ENCODE measurements at places on chromosomes 11 and 22.

GRCh38 chr11:11894486-11894885 is 52.7 kb downstream of the USP47 start:
- no peak for DNase-seq

GRCh38 chr22:38228873-38229740 is 27.3 kb downstream of the MAFF start:
- no peak for DNase-seq

DNA sequence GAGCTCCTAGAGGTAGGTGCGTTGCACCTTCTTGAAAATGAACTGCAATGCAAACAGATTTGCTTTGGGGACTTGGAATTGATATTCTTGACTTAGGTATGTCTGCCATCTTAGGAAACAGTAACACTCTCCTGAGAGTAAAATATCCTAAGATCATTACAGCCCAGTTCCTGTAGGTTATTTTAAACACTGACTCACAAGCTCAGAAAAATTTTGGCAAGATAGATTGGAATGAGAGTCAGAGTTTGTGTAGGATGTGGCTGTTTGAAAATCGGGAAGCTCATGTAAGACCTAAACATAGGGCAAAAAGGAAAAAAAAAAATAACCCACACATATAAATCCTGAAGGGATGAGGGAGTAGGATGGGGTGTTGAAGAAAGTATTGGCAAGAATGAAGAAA is 377.0 kb upstream of the LRRC4C start:
- DNase-seq: no peak

- DNase-seq: no peak
Observed at GRCh38 chr11:46382646-46383403, 1.4 kb downstream of the MDK start.

DNA sequence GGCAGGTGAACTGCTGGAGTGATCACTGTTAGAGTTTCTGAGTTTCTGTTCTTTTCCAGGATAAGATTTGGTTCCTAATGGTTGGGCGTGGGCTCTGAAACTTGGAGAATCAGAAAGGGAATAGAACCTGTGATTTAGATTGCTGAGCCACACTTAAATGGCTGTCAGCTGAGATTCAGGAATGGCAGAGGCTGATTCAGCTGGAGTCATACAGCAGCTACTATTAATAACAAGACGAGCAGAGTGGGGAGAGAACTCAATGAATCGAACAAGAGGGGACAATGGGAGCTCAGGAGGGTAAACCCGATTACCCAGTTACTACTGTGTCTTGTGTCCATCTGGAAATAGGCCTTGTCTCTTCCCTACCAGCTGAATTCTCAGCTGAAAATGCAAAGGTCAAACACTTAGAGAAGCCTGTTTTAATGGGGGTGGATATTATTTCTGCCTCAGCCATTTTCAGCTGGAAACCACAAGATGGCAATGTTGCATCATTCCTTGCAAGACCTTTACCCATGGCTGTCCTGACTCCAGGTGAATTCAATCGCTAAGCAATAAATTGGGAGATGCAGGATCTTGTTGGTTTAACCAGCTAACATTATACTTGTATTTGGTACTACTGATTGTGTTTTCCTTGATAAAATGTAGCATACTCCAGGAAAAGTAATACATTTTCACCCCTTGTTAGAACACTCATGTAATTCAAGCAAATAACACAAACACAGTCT is 104.5 kb upstream of the RAG2 start:
- DNase-seq: no peak

- no peak for DNase-seq
Observed at GRCh38 chr11:67435727-67436458, 1.6 kb downstream of the PTPRCAP start.

- no peak for DNase-seq
Observed at GRCh38 chr11:72918851-72919250, 104.6 kb downstream of the ATG16L2 start.

DNA sequence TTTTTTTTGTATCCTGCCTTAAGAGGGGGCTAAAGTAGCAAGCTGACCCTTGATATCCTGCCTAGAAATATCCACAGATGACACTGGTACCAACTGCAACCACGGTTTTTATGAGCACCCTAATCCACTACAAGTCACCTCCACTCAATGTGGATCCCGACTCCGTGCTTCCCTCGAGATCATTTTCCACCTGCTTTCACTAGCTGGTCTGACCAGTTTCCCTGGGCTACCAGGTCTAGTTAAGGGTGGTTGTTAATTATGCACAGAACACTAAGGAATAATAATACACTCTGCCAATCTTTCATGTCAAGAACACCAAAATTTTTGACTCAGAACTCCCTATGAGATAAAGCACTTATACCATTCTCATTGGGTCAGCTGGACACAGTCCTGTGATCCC is 82.3 kb downstream of the ABTB2 start:
- DNase-seq: no peak

DNA sequence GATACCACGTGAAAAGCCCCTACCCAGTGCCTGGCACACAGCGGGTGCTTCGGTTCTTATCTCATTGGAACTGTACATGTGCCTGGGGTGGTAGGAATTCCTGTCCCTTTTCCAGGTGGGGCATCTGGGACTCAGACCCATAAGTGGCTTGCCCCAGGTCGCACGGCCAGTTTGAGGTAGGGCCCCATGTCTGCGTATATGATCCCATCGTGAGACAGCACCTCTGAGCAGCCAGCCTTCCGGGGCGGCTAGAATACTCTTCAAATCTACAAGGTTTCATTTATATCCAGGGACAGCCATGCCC is 33.5 kb upstream of the SMIM38 start:
- no peak for DNase-seq

- no peak for DNase-seq
Observed at GRCh38 chr11:8075119-8075726, 5.8 kb upstream of the TUB start.

- DNase-seq: no peak
Observed at GRCh38 chr22:44919691-44920090, 90.1 kb downstream of the PHF21B start.

DNA sequence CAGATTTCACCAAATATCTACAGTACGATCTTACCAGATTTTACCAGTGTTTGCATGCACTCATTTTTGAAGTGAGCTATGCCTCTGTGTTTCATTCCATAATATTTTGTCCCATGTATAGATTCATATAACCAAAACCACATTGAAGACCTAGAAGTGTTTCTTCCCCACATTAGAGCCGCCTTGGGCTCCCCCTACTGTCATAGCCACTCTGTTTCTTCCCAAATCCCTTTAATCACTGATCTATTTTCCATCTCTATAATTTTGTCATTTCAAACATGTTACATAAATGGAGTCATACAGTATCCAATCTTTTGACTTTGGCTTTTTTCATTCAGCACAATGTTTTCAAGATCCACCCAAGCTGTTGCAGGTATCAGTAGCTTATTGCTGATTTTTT is 12.7 kb downstream of the MRGPRX3 start:
- DNase-seq: no peak

DNA sequence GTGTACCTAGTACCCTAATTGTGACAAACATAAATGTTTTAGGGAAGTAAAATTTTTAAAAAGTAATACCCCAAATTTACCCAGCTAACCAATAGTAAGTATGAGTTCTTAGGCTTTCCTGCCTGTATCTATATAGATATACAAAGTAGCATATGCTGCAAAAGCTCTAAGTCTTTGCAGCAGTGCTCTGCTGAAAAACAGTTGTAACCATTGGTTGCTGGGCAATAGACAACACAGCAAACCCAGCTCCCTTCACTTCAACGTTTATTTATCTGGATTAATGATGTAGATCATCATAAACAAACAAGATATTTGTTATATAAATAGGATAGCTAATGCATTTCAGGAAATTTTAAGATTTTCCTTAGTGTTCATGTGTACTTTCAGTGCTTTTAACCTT is 82.7 kb downstream of the PAX6 start:
- DNase-seq: no peak

GRCh38 chr11:35418282-35419183 is 825 bp downstream of the SLC1A2 start:
- no peak for DNase-seq

- DNase-seq: no peak
Observed at GRCh38 chr11:1554981-1555712, 16.9 kb downstream of the DUSP8 start.

DNA sequence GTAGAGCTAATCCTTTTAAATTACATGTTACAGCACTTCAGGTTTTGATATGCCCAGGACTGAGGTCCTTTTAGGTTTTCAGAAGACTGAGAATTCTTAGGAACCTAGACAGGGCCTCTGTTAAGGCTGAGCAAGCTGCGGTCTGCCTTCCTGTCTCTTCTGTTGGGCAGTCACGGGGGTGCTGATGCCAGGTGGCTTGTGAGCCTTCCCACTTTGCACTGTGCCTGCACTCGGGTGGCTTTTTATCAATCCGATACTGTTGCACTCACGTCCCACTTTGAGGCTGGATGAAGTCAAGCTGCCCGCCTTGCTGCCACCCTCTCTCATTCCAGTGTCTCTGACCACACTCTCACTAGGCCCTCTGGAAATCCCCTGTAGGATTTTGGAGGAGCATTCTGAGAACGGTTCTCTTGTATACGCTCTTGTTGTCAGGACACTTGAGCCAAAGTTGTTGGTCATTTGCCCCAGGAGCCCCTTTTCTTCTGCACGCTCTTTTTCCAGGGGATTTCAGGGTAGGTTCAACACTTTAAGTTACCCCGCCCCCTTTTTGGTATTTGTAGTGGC is 141.8 kb downstream of the TEAD1 start:
- no peak for DNase-seq

DNA sequence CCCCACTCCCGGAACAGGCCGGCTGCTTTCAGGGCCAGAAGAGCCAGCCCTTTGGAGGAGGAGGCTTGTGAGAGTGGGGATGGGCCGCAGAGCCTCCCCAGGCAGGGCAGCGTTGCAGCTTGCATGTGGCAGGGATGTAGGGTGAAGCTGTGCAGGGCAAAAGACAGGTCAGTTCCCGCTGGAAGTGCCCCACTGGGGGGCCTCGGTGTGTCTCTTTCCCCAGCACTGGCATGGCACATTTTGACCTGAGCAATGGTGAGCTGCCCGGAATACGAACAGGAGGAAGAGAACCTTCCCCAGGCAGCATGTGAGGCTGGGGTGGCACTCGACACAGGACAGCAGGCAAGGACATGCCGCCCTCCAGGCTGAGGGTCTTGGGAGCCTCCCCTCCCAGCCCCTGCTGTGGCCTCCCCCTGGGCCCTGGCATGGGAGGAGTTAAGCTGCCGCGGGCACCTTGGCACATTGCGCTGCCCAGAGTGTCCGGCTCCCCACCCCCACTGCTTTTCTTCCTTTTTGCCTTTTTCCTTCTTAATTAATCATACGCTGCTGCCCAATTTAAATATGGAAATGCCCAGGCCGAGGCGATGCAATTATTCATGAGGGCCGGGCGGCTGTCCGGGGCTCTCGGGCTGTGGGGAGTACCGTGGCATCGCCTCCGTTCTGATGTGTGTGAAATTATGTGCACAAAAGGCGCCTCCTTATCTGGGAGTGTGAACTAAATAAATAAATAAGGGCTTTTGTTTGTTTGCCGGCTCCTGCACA is 76.0 kb upstream of the WNT7B start:
- no peak for DNase-seq

- DNase-seq: no peak
Observed at GRCh38 chr22:46351767-46352166, 16.3 kb downstream of the TRMU start.
